H1 (cell line): ENCODE measurements at places on chromosomes 7 and 10. TPM values are rescaled to one million over a fixed set of nuclear protein-coding genes. Genes with fewer than 3 reads are reported as not detected.

IQCE gene
- total RNA-seq = 4.9 and 5.7 TPM in 2 replicates

MRLN gene
- not detected in 2 replicates for total RNA-seq

DNA sequence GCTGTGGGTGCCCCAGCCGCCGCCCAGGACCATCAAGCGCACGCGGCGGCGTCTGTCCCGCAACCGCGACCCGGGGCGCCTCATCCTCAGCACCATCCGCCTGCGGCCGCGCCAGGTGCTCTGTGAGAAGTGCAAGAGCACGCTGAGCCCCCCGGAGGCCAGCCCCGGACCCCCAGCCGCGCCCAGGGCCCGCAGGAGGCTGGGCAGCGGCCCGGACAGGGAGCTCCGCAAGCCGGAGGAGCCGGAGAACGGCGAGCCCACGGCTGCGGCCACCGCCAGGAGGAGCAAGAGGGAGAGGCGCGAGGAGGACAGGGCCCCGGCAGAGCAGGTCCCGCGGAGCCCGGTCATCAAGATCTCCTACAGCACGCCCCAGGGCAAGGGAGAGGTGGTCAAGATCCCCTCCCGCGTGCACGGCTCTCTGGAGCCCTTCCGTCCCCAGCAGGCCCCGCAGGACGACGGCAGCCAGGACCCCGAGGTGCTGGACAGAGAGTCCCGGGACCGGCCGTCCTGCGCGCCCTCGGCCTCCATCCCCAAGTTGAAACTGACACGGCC is 8.0 kb downstream of the PWWP2B start:
- DNase-seq = no peak

DNA sequence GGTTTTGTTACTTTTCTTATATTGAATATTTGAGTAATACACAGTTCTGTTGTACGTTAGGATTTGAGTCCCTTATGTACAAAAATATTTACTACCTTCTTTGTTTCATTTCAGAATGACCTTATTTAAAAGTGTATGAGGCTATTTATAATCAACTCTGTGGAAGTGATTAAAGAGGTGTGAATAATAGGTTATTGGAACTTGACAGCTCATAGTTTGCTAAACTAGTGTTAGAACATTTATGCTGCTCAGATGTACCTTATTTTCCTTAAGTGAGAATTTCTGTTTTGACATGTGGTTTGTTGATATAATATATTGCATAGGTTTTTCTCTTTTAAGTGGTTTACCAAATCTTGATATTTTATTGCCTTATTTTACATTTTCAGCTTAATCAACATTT is 105.5 kb downstream of the ZEB1 start:
- no peak for DNase-seq

- DNase-seq = no peak
Measured at GRCh38 chr7:115822801-115823200, 207.8 kb downstream of the TFEC start.

DNA sequence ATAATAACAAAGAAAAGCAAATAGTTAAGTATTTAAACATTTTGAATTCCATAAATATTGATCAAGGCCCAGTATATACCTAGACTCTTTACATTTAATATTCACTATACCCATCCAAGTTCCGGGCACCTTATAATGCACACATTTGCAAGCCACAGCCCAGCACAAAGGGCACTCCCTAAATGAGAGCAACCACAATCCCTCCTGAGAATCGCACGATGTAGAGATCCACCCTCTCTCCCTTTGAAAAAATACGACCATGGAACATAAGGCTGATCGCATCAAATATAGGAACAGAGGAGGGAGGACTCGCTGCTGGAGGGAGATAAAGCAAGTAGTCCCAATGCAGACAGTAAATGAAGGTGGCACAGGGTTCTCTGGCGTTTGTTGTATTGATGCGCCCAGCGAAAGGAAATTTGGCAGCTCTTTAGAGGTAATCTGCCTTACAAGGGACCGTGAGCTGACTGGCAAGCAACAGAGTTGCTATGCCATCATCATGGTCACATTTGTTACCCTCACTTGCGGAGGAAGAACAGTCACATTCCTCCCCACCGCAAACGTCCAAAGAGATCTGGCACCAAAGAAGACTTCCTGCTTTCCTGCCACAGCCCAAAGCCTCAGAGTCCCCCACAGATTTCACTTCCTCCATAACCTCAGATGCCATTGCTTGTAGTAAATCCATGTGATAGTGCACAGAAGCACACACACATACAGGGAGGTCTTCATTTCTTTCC is 16.1 kb upstream of the TAS2R40 start:
- DNase-seq = no peak

SUN1 gene
- 105 and 108 TPM in 2 replicates for total RNA-seq

DNA sequence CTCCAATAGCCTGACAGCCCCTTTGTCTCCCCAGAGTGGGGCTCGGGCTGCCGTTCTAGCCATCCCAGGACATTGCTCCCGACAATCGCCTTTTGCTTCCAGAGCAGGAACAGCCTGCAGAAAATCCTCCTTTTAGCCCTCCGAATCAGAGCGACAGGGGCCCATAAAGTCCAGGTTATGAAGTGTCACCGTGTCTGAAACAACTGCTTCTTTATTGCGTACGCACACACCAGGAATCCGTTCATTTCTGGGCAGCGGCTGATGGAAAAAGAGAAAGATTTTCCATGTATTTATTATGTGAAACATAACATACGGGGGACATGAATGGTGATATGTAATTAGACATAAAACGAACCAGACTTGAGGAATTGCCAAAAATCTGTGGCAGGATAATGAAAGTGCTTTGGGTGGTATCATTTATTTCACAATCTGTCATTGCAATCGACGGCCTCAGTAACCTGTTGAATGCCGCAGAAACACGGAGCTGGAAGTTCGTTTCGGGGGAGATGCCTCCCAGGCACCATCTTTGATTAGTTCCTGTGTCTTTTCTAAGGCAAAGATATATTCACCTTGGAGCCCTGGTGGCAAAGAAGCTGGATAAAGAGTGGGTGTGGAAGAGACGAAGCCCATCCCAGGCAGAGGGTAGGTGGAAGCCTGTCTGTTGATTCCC is 48.1 kb downstream of the FAM241B start:
- no peak for DNase-seq

- no peak for DNase-seq
Measured at GRCh38 chr10:113865901-113866300, 11.4 kb downstream of the NHLRC2 start.

CCDC172 gene
- total RNA-seq = 1.7 and 3.6 TPM in 2 replicates

CARD11 gene
- 29.8 and 33.4 TPM in 2 replicates for total RNA-seq

DNA sequence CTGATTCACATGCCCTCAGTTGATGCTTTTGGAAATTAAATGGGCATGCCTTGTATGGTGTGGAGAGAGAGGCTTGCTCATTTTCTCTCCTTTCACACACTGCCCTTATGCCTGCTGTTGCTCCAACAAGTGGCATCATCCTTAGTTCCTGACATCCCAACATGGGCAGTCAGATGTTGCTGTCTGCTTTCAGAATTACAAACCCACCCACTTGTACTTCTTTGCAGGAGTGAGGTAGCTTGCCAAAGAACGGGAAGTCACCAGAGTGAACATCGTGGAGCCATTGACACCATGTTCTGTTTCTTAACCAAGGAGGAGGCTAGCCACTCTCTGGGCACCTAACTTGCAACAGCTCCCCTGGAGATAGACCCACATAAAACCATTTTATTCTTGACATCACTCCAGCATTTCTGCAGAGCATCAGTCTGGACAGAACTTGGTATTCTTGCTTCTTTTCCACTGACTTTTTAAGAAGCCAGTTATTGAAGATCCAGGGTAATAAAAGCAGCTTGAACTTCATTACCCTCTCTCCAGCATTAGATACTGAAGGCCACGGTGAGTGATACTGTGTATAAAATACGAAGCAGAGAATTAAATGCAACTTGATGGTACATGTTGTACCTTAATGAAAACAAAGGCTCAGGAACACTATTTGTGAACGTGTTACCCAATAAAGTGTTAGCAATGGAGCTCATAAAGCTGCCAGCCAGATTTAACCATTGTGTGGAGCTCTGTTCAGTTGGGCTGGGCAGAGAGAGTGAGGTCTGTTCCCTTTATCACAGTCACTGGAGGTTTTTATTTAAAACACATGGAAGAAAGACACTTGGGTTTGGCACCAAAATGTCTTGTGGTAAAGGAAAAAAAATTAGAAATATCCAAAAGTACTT is 195.8 kb upstream of the HABP2 start:
- no peak for DNase-seq

CALML3 gene
- not detected in 2 replicates for total RNA-seq

DNA sequence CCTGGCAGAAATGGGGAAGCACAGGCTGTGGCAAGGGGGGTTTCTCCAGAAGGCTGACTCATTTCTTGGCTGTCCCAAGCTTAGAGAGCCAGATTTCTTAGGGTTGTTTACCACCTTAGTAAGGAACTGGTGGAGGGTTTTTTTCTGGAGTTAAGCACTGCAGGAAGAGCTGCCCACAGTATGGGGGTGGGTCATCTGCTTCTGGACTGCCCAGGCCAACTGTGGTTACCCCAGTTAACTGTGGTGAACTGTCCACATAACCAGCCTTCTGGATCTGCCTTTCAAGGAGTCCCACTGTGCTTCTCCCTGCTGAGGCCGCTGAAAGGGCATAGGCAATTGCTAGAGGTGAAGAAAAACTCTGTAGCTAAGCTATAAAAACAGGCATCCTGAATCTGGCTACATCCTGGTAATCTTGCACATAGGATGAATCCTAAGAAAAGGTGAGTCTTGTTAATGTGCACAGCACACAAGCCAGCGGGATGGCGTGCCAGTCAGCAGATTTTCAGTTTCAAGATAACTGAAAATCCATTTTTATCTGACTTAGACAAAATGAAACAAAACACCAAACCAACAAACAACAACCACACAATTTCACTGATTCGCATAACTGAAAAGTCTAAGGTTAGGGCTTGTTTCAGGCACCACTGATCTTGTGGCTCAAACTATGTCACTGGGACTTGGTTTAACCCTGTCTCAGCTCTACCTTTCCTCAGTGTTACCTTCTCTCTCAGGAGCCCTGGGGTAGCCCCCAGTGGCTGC is 21.6 kb upstream of the TSPAN33 start:
- DNase-seq = no peak

DNA sequence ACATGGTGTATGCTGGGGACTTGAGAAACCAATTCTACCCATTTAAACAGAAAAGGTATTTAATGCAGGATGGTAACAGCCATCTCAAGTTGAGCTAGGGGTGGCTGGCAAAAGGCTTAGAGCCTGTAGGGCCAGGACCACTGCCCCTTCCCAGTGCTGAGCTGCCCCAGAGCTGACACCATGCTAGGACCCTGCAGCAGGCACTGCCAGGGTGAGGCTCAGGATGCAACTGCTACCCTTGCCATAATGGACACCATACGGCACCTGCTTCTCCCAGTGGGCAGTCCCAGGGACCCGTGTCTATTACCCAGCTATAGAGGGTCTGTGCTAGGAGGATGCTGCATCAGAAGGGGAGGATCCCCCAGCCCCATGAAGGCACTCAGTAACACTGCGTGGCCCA is 160.7 kb upstream of the ADCY1 start:
- no peak for DNase-seq

TAS2R40 gene
- total RNA-seq = not detected in 2 replicates

GRCh38 chr7:137957887-137958286 is 44.0 kb downstream of the CREB3L2 start:
- DNase-seq = no peak

GPR85 gene
- total RNA-seq = 0.20 and 0.54 TPM in 2 replicates

- peak; percentile 19 for DNase-seq
Measured at GRCh38 chr7:42493436-42494198, 256.6 kb upstream of the GLI3 start.

DNA sequence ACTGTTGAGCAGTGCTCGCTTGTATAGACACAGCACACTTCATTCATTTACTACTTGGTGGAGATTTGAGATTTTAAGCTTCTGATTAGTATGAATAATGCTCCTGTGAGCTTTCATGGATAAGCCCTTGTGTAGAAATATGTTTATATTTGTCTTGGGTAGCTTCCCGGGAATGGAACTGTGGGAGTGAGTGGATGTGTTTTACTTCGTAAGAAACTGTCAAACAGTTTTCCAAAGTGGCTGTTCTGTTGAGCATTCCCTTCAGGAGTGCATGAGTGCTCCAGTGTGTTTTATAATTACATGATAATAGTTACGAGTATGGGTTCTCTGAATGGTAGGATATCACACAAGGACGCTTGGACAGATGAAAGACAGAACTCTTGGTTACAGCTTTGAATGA is 49.4 kb downstream of the VWC2 start:
- DNase-seq = no peak

GRCh38 chr7:134695321-134695860 is 48.7 kb downstream of the BPGM start:
- DNase-seq = no peak

VGF gene
- 7.0 and 7.4 TPM in 2 replicates for total RNA-seq

GRCh38 chr7:123570390-123571182 is 13.0 kb upstream of the NDUFA5 start:
- DNase-seq = no peak

DNA sequence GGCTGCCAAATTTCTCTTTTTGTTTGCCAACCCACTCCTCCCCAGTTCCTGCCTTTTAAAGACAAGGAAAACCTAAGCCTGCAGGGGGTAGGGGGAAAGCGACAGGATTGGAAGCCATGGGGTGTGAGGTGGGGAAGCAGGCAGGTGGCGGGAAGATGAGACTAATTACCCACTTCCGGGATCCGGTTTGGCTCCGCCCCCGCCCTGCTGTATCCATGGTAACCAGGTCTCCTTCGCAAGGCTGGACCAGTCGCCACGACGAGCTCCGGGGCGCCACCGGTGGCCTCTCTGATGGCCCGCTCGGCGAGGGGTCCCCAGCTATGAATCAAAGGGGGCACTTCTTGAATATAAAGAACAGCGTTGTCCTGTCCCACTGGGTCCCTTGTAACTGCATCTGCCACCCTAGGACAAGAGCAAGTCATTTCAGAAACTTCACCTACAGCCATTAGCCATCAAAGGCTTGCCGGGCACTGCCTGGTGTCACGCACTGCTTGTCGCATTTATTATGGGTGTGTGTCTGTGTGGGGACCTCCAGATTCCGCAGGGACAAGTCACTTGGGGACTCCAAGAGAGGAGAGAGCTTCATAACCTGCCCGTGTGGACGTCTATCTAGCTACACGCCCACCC is 55.4 kb upstream of the LMTK2 start:
- DNase-seq = peak; percentile 97

TMEM225B gene
- not detected in 2 replicates for total RNA-seq

- DNase-seq = no peak
Measured at GRCh38 chr7:19024261-19024660, 93.2 kb downstream of the TWIST1 start.

GRCh38 chr7:146397141-146397540 is 280.5 kb downstream of the CNTNAP2 start:
- no peak for DNase-seq

GRCh38 chr7:29771081-29771816 is 35.1 kb upstream of the WIPF3 start:
- DNase-seq = no peak
